ENCODE measurements at places on chromosomes 2 and 18.

GRCh38 chr2:145235312-145235711 is 715.4 kb upstream of the ZEB2 start:
- DNase-seq: no peak

- peak; percentile 60 for DNase-seq
Measured at GRCh38 chr2:29920631-29921559, 491 bp downstream of the ALK start.

GRCh38 chr2:217512259-217512658 is 490.5 kb downstream of the TNS1 start:
- DNase-seq: no peak

GRCh38 chr2:151766437-151767153 is 32.3 kb upstream of the NEB start:
- no peak for DNase-seq

DNA sequence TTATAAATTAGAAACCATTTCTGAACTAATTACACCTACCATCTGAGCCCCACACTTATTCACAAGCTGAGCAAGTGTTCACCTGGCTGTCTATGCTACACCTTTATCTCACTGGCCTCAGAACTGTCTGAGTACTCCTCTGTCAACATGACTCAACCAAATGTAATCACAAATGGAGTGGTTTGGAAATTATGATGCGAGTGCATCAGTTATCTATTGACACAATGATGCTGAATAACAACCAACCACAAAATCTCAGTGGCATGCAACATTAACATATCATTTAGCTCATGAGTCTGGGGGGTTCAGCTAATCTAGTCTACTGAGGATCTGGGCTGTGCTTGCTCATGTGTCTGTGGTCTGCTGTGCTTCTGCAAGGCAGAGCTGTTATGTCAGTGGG is 184.2 kb upstream of the NXPH2 start:
- no peak for DNase-seq

- no peak for DNase-seq
Measured at GRCh38 chr2:53949457-53949856, 21.3 kb downstream of the PSME4 start.

DNA sequence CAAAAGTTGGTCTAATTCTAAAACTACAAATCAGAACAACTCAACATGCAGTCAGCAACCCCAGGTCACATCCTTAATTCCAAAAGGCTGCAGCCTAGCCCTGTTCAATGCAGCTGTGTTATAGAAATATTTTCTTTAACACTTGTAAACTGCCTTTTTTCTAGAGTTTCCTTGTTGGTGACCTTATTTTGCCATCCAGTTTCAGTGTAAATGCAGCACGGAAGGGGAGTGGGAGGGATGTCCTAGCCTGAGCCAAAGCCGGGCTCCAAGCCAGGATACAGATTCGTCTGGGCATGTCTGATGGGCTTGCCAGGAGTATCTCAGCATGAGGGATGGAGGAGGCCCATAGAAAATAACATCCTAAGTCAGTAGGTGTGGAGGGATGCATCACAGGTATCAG is 17.7 kb upstream of the SP3 start:
- no peak for DNase-seq

GRCh38 chr18:11146238-11146946 is 3.0 kb downstream of the PIEZO2 start:
- no peak for DNase-seq

GRCh38 chr2:49288113-49288705 is 133.9 kb upstream of the FSHR start:
- DNase-seq: no peak

DNA sequence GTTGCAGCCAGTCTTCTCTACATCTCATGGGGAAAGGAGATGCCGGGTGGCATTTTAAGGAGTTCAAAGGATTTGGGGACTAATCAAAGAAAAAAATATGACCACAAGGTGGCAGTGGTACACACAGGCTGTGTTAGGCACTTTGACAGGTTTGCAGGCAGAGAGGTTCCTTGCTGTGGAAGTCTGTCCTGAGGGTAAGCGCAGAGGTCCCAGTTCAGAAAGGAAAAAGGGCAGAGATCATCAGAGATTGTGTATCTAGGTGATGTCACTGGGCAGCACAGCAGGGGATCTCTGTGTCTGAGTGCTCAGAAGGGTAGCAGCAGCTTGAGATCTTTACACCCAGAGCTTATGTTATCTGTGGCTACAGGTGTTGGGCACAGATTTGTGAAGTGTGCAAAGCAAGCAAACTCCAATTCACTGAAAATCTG is 231.4 kb downstream of the LRRTM1 start:
- DNase-seq: peak; percentile 53

- no peak for DNase-seq
Measured at GRCh38 chr2:143719406-143719805, 590.2 kb downstream of the ARHGAP15 start.

DNA sequence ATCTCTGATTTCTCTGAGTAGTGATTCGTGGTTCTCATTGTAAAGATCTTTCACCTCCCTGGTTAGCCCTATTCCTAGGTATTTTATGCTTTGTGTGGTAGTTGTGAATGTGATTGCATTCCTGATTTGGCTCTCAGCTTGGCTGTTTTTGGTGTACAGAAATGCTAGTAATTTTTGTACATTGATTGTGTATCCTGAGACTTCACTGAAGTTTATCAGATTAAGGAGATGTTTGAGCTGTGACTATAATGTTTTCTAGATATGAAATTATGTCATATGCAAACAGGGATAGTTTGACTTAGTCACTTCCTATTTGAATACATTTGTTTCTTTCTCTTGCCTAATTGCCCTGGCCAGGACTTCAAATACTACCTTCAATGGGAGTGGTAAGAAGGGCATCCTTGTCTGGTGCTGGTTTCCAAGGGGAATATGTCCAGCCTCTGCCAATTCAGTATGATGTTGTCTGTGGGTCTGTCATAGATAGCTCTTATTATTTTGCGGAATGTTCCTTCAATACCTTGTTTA is 251.9 kb upstream of the ZNF804A start:
- no peak for DNase-seq

- no peak for DNase-seq
Measured at GRCh38 chr18:72674710-72675109, 130.6 kb upstream of the CBLN2 start.

DNA sequence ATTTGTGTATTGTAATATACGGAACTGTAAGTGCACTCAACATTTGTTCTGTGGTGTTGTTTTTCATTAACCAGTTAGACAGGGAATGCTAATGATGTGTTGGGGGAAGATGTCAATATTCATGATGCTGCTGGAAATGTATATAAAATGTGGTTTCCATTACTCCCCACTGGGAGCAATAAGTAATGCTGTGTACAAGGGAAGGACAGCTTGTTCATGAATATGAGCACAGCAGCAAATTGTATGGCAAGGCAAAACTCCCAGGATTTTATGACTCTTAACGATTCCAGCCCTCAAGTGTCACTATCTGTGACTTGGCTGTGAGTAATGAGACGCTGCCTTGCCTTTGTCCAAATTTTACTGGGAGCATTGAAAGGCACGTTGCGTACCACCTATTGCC is 312.4 kb upstream of the DDX18 start:
- no peak for DNase-seq

DNA sequence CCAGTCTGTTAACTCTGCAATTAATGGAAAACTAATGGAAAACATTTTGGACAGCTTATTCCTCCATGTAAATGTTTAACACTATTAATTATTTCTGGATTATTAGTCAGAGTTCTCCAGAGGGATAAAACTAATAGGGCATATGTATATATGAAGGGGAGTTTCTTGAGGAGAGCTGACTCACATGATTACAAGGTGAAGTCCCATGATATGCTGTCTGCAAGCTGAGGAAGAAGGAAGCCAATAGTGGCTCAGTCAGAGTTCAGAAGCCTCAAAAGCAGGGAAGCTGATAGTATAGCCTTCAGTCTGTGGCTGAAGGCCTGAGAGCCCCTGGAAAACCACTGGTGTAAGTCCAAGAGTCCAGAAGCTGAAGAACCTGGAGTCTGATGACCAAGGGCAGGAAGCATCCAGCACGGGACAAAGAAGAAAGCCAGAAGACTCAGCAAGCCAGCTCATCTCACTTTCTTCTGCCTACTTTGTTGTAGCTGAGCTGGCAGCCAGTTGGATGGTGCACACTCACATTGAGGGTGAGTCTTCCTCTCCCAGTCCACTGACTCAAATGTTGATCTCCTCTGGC is 136.0 kb downstream of the PTH2R start:
- DNase-seq: no peak

- peak; percentile 86 for DNase-seq
Measured at GRCh38 chr2:240232961-240233884, 92.8 kb upstream of the OTOS start.

- no peak for DNase-seq
Measured at GRCh38 chr18:939166-939565, 34.5 kb downstream of the ADCYAP1 start.

- DNase-seq: peak; percentile 85
Measured at GRCh38 chr2:10331027-10331701, 28.5 kb downstream of the HPCAL1 start.

DNA sequence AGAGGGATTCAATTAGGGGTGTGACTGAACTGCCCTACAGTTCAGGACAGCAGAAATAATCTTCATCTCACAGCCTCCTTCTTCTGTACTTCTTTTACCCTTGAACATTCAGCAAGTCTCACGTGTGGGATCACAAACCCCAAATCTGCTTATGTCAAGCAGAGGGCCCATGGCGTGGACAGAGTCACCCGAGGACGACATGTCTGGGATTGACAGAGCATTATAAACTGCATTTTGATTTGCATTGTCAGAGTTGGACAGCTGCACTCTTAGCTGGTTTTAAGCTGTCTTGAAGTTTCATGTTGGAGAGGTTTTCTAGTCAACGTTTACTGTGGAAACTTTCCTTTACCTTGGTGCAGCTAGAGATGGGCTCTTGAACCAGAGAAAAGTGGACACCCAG is 26.4 kb downstream of the MGAT5 start:
- no peak for DNase-seq

DNA sequence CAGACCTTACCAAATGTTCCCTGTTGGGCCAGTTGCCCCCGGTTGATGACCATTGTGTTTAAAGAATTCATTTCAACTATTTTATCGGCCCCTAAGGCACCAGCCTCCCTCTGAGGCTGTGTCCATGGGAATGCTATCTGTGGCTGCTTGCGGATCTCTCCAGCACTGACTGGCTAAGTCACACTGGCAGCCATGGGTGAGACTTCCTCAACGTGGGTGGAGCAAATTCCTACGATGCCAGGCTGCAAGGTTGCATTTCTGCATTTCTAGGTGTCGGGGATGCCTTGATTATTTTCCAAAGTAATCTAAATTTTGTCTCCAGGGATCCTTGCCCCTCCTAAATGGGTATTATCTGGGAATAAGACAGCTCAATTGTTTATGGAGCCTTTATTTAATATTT is 6.2 kb downstream of the CXCR4 start:
- DNase-seq: no peak

DNA sequence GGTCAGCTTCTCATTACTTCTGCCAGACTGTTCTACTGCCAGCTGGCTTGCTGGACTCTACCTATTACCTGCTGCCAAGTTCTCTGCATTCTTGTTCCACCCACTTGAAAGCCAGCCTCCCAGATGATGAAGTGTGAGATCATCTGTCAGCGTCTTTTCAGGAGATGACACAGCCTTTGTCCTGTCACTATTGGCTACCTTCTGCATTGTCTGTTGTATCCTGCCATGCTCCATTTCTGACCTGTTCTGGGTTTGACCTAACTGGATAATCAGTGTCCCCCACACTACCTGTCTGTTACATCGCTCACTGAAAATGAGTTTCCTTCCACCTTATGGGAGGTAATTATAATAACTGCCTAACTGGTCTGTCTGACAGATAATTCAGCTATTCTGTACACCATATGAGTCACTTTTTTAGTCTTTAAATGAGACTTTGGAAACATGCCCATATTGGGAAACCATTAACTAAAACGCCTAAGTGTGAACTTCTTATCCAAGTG is 520.6 kb downstream of the METTL4 start:
- no peak for DNase-seq

DNA sequence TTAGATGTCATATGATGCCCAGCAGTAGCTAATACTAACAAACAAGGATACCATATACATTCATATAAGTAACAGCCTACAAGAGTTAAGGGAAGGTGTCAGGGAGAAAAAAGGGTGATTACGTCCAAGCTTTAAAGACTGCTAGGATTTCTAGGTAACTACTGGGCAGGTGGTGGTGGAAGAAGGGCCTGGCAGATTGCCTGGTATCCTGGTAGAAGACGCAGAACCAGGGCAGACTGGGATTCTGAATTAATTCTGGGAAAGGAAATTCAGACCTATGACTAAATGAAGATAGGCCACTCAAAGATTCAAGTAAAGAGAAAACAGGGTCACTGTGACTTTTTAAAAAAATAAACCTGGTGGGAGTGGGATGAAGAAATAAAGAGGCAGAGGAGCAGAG is 31.9 kb downstream of the NDUFA10 start:
- no peak for DNase-seq

- DNase-seq: no peak
Measured at GRCh38 chr18:8283891-8284585, 325.2 kb upstream of the RAB12 start.

DNA sequence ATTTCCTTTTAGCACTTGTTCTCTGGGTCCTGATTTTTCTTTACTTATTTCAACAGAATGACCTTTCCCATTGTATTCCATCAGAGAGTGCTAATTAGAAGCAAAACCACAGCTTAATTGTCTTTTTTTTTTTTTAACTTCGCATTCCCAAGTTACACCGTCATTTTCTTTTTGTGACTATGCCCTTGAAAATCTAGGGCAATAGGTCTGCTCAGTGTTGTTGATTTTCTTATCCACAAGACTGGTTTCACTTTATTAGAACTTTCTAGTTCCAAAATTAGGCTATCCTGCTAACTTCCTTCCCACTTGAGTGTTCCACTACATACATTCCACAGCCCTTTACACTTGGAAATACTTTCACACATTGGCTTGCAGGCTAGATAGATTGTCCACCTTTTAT is 18.7 kb upstream of the ADAM17 start:
- no peak for DNase-seq

GRCh38 chr2:103174711-103175110 is 412.9 kb downstream of the TMEM182 start:
- no peak for DNase-seq

GRCh38 chr18:14768241-14768640 is 20.3 kb downstream of the ANKRD30B start:
- DNase-seq: no peak

DNA sequence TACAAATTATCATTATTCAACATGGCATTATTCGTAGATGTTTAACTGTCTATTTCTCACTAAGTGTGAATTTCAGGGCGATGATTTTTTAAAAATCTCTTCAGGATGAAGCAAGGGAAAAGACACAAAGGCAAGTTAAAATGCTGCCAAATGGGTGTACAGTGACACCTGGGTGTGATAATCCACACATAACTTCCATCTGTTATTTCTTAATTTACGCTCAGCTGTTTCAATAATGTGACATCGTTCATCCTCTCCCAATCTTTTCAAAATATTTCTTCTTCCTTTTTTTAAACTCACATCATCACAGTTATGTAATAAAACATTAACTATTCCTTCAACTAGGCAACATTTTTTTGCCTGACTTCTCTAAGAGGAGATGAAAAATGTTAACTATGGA is 10.6 kb downstream of the PDE1A start:
- no peak for DNase-seq

- DNase-seq: no peak
Measured at GRCh38 chr2:15630121-15630977, 38.7 kb downstream of the DDX1 start.

Data from activated CD8-positive, alpha-beta memory T cell treated with anti-CD3 and anti-CD28 coated beads for 24 hours (primary cell).